ENCODE measurements at places on chromosomes 11 and 22.
A peak's percentile ranks its signal among the peaks of the same experiment; 100 is the strongest.

DNA sequence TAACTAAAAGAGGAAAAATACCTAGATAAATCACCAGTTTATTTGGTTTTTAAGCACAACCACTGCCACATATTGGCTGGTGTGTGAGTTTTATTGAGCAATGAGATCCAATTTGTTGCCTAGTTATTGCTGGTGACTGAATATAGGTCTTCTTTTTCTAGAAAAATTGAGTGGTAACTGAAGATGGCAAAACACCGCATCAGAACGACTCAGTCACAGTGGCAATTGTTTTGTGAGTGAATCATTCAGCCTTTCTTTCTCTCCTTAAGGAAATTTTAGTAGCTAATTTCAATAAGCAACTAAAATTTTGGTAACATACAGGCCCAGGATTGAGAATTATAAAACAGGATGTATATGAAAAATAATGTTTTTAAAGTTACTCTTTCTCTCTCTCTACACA lies 533.0 kb downstream of the KCNA4 start:
- DNase-seq: no peak

DNA sequence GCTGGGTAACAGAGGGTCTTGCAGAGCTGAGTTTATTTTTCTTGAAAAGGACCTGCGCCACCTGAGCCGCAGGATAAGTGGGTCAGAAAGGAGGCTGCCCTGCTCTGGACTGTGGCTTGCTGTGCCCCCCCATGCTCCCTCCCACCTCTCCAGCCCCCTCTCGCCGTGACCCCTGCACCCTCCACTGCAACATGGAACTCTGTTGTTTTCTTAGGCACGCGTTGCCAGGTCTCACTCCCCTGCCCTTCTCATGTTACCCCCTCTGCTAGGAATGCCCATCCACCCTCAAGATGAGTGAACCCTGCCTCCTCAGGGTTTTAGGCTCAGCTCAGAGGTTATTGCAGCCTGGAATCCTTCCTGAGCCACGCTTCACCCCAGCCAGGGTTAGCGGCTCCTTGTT lies 10.8 kb downstream of the ETS1 start:
- DNase-seq: no peak

- DNase-seq: peak; percentile 74
These were observed 23.1 kb downstream of the PTPN5 start for GRCh38 chr11:18768472-18768901.

DNA sequence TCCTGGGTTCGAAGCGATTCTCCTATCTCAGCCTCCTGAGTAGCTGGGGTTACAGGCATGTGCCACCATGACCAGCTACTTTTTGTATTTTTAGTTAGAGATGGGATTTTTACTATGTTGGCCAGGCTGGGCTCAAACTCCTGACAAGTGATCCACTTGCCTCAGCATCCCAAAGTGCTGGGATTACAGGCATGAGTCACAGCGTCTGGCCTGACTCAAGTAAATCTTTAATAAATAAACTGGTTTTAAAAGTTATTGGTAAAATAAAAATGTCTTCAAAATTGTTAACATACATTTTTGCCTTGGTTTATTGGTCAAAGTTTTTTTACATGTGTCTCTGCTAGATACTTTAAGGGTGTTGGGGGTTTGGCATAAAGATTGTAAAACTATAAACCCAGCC lies 7.3 kb upstream of the PES1 start:
- DNase-seq: no peak

DNA sequence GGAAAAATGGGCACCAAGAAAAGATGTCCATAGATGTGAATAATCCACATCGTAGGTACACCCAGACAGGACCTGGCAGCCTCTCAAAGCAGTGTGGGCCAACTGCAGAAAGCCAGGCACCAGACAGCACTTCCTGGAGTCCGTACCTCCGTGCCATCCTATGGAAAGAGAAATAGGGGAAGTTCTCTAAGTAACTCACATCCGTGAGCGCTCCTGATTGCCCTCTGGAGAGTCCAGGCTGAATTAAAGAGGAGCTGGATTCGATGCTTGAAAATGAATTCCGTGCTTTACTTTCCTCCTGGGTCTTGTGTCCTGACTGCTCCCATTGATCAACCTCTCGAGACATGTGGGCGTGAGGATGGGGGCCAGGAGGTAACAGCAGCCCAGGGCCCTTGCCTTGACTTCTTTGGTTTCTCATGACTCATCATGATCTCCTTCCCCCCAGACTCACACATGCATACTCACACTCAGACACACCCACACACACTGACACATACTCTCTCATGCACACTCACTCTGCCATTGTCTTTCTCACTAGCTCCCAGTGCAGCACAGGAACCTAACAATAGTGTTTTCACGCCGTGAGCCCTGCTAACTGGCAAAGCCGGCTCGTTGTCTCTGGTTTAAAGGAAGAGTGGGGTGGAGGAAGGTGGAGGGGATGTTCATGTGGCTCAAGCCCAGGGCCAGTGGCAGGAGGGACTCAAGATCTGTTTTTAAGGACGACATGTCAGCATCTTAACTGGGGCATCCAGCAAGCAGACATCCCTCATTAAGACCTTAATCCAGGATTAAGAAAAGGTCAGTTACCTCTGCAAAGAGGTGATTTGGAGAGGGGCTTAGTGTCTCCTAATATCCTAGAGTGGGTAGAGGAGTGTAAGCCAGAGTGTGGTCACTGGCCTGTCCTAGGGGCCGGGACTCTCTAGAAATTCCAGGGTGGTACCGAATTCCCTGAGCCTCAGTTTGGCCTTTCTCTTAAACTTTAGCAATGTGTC lies 104.2 kb downstream of the SCN3B start:
- DNase-seq: no peak

GRCh38 chr11:134120143-134120850 lies 51.4 kb downstream of the JAM3 start:
- no peak for DNase-seq

GRCh38 chr11:129881570-129882170 lies 13.7 kb downstream of the NFRKB start:
- no peak for DNase-seq

DNA sequence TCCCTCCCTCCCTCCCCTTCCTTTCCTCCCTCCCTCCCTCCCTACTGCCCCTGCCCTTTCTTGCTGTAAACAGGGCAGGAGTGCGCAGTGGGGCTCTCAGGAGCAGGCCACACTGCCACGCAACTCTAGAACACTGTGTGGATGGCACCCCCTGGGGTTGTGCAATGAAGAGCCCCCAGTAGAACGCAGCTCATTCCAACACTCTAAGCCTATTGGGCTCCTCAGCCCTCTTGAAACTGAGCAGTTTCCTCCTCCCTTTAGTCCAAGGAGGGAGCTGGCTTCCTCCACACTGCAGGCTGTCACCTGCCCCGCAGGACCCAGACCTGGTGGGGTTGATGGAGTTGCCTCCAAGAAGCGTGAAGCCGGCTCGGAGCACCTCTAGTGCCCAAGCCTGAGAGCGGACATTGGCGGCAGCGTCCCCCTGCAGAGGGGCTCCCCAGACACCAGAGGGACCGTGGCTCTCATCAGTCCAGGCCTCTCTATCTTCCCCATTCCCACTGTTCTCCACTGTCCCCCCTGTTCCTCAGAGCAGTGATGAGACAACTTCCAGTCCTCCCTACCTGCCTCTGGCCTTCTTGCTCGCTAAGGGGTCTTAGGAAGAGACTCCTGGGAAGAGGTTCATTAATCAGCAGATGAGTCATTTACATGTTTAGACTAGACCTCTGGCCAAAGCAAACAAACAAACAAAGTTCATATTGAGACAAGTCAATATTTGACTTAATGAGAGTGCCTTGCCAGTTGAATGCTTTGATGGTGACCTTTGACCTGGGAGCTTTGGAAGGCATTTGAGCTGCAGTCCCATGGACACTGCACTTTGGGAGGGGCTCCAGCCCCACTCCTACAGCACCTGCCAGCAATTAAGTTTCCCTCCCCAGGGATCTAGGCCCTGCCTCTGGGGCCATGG lies 64.0 kb downstream of the RPUSD4 start:
- no peak for DNase-seq

- DNase-seq: no peak
These were observed 723.2 kb downstream of the OPCML start for GRCh38 chr11:132809070-132809469.

- no peak for DNase-seq
These were observed 18.2 kb upstream of the CCDC134 start for GRCh38 chr22:41782316-41782715.

- DNase-seq: no peak
These were observed 642 bp upstream of the PIK3C2A start for GRCh38 chr11:17208257-17208999.

- DNase-seq: no peak
These were observed 788.3 kb downstream of the TBC1D22A start for GRCh38 chr22:47550524-47551430.

- no peak for DNase-seq
These were observed 192.7 kb downstream of the NAV2 start for GRCh38 chr11:19905280-19905853.

- DNase-seq: peak; percentile 62
These were observed 1.6 kb downstream of the DIXDC1 start for GRCh38 chr11:111938687-111939160.

DNA sequence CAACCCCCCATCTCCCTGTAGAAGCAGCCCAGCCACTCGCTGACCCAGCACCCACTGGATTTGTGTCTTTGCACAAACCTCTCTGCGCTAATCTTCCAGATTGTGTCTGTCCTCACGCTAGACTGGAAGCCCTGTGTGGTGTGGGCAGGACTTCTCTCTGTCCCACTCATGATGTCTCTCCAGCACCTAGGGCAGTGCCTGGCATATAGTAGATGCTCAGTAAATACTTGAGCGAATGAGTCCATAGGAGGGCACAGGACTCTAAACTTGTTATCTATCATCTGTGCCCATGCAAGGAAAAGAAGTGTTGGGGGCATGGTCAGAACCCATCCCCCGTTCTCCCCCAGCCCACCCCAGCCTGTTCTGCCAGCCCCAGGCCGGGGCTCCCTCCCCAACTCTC lies 22.9 kb downstream of the RPL3 start:
- no peak for DNase-seq

- no peak for DNase-seq
These were observed 18.5 kb downstream of the MMP13 start for GRCh38 chr11:102936864-102937509.

- DNase-seq: no peak
These were observed 109.6 kb downstream of the SGSM3 start for GRCh38 chr22:40479887-40480538.

DNA sequence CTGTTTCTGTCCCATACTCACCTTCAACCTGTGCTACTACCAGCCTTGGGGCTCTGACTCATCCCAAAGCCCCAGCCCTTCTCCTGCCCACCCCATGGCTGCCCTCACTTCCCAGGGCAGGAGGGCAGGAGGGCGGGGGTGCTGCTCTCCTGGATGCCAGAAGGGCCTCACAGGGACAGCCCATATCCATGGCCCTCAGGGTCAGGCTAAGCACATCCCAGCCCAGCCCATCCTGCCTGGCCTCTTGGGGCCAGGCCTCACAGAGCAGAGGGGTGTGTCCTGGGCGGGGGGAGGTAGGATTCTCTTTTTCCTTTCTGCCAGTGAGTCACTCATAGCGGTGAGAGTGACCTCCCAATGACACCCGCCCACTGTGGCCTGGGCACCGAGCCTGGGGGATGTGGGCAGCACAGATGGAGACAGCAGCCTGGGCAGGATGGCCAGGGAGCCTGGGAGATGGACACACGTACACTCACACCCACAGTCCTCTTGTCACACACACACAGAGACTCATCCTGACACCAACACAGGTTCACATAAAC lies 2.4 kb downstream of the LTBP3 start:
- DNase-seq: no peak

- no peak for DNase-seq
These were observed 76.0 kb upstream of the GRK3 start for GRCh38 chr22:25488244-25489020.

GRCh38 chr11:132920451-132921096 lies 611.7 kb downstream of the OPCML start:
- DNase-seq: no peak

GRCh38 chr11:112289588-112290492 lies 29.2 kb upstream of the PLET1 start:
- DNase-seq: peak; percentile 69

DNA sequence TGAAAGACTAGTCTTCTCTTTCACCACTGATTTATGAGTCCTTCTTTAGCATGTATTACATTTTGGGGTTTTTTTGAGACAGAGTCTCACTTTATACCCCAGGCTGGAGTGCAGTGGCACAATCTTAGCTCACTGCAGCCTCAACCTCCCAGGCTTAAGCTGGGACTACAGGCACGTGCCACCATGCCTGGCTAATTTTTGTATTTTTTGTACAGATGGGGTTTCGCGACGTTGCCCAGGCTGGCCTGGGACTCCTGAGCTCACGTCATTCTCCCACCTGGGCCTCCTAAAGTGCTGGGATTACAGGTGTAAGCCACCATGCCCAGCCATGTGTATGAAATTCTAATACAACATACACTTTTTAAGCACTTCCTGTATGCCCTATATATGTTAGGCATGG lies 26.3 kb upstream of the CXCR5 start:
- no peak for DNase-seq

GRCh38 chr11:67113231-67113721 lies 5.8 kb upstream of the KDM2A start:
- peak; percentile 76 for DNase-seq

DNA sequence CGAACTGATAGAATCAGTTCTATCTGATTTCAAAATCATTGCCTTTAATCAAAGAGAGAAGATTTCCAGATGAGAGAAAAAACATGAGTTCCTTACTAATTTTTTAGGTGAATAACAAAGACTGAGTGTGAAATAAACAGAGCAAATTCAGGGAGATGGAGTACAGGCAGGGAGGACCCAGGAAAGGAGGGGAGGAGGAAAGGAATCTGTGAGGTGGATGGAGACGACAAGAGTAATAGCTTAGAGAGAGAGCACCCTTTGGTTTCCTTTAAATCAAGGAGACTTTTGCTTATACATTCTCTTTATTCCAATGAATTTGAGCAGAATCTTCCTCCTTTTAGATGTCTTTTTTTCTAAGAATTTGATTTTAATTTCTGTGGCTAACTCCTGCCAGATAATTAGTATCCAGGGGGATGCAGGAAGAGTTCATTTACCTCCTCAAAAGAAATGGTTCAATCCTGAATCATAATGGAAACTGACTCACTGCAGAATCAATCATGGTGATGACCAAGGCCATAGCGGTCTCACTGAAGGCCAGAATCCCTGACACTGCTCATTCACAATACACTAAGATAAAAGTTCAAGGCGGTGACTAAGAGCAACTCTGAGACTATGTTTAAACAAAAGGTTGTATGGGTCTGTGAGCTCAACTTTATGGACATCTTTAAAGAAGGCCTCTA lies 234.0 kb upstream of the ZC3H12C start:
- no peak for DNase-seq

- no peak for DNase-seq
These were observed 95.2 kb upstream of the PDGFD start for GRCh38 chr11:104259121-104259610.

DNA sequence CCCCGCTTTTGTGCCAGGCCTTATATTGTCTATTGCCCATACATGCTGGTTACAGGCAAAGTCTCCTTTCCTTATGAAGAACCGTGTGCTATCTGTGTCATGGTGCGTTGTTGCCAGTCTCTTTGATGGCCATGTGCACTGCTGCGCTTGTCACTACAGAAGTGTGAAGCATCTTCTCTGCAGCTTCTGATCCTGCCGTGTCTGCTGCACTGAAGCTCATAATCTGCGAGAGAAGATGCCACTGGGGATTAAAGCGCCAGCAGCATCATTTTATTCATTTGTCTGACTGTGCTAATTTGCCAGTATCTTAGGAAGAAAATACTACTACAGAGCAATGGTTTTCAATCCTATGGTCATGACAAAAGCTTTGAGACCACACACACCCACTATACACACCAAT lies 330.1 kb downstream of the FAT3 start:
- no peak for DNase-seq

Measured in GM06990 (cell line).